ENCODE measurements at places on chromosomes 12 and 14.

DNA sequence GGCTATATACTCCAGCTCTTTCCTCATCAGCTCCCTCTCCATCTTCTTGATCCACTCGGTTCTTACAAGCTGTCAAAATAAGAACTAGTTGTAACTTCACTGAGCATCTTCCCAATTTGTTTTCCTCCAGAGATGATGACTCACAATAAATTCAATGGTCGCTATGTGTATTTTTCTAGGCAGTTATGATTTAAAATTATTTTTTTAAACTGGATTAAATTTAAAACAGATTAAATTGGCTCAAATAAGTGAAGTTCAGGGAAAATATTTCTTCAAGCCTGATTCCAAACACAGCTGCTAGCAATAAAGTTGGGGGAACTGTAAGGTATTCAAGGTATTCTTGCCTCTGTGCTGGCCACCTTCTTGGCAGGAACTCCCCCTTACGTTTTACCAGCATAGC, 717.7 kb upstream of the USP15 start:
- no peak for DNase-seq

DNA sequence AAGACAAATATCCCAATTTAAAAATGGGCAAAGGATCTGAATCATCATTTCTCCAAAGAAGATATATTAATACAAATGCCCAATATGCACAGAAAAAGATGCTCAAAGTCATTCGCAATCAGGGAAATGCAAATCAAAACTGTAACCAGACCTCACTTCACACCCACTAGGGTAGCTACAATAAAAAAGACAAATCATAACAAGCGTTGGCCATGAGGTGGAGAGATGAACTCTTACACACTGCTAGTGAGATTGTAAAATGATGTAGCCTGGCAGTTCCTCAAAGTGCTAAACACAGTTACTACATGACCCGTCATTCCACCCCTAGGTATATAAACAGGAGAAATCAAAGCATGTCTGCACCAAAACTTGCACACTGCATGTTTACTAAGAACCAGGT, 30.4 kb downstream of the CDC42BPB start:
- no peak for DNase-seq

DNA sequence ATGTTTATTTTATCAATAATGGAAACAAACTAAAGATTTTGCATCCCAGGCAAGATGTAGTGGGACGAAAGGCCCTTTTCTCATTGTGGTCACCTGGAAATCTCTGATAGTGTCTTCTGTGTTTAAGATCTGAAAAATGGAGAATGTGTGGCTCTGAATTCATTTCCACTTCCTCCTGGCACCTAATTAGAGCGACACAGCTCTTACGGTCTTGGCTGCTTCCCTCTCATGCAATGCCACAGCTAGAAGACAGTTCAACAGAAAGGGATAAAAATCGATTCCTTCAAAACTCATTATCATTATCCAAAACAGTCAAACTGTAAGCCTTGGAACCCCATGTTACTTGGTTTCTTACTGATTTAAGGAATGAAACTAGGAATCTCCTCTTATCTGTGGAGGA, 9.3 kb downstream of the ST8SIA1 start:
- DNase-seq = no peak

DNA sequence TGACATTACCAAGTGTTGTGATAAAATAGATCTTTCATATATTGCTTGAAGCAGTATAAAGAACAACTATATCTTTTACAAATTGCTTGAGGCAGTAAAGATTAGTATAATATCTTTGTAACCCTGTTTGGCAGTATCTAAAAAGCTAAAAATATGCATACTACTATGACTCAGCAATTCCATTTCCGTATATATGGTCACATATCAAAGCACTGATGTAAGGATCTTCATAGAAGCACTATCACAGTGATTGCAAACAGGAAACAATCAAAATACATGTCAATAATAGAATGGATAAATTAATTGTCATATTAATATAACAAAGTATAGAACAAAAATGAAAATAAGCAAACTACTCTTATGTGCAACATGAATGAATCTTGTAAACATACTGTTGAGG, 158.4 kb upstream of the IGF1 start:
- DNase-seq = no peak

DNA sequence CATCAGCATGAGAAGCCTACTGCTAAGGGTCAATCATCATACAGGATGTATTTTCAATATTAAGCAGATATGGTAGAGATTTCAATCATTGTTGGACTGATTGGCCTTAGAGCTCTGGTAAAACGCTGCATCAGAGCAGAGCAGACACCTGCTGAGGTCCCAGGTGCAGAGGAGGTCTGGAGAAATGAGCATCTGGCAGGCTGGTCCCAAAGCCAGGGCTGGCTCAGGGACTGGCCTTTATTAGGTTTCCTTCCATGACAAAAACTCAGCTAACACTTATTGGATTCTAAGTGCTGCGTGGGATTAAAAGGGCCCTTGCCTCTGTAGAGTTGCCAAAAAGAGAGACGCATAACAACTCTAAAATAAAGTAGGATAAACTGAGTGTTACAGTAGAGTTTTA, 29.7 kb downstream of the AKAP6 start:
- no peak for DNase-seq

DNA sequence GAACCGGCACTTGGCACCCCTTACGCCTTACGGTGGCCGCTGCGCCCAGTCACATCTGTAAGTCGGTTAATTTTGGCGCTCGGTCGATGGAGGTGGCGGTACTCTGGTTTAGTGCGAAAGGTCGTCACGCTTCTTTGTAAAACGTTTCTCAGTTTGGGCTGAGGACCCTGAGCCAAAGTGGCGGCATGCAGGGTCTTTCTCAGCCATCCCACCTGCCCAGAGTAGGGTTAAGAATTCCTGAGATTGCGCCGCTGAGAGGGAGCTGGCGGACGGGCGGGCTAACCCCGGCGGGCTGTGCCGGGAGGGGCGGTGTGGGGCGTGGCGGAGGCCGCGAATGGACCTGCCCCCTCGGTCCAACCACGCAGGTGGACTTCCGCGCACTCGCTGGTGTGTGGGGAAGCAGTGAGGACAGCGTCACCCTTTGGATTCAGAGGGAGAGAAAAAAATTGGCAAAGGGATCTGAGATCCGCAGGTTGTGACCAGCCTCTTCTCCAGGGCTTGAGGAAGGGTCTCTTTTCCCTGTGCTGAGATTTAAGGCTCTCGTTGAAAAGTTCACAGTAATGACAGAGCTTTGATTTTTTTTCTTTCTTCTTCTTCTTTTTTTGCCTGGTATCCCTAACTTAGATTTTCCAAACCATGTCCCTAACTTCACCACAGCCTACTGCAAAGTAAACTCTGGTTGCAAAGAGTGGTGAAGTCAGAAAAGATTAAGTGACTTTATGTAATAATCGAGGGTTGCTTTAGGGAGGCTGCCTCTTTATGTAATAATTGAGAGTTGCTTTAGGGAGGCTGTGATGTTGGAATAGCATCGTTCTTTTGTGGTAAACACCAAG, 602 bp upstream of the FBXO33 start:
- peak; percentile 55 for DNase-seq

- DNase-seq = no peak
Measured at GRCh38 chr14:72172597-72172996, 240.4 kb downstream of the RGS6 start.

DNA sequence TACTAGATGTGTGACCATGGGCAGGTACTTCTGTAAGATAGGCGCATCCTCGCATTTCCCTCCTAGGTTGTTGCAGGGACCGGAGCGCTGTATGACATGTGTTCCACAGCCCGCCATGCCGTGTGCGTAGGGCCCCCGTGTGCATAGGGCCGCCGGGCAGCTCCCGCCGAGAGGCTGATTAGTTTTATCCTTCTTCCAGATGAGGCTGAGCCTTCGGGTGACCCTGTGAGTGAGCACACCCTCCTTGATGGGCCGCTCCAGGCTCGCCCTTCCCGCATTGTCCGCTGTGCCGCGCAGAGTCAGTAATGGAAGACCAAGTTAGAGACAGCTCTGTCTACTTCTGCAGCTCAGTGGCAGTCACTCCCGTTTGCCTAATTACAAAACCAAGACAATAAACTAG, 72.9 kb upstream of the DYNC1H1 start:
- DNase-seq = no peak

GRCh38 chr12:53103860-53104305, 597 bp downstream of the SOAT2 start:
- DNase-seq = no peak

GRCh38 chr12:93657071-93657470, 20.1 kb upstream of the CRADD start:
- DNase-seq = no peak

DNA sequence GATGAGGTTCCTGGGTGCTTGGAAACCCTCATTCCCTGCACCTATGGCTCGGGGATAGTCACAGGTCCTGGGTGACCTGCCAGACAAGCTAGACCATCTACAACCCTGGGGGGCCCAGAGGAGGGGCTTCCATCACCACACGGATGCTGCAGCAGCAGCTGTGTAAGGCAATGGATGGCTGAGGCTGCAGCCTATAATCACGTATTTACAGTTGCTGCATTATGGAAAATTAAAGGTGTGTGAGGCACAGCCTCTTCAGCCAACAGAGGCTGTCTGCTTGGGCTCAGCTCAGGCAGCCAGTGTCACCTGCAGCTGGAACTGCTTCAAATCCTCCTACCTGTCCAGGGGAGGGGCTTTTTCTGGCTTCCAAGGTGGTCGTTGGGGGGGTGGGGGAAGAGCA, 268.1 kb downstream of the CACNA1C start:
- DNase-seq = no peak

- DNase-seq = no peak
Measured at GRCh38 chr12:116159175-116159574, 118.3 kb downstream of the MED13L start.

GRCh38 chr12:131085125-131085815, 131.6 kb downstream of the ADGRD1 start:
- DNase-seq = no peak

- DNase-seq = no peak
Measured at GRCh38 chr14:35992816-35993683, 166.9 kb downstream of the BRMS1L start.

- no peak for DNase-seq
Measured at GRCh38 chr14:52365071-52365470, 51.0 kb downstream of the PTGER2 start.

GRCh38 chr12:57066245-57066644, 12.3 kb downstream of the NEMP1 start:
- DNase-seq = no peak

GRCh38 chr14:75979648-75980565, 1.9 kb downstream of the TGFB3 start:
- DNase-seq = no peak

- no peak for DNase-seq
Measured at GRCh38 chr12:2485681-2486080, 309.1 kb upstream of the FKBP4 start.

- no peak for DNase-seq
Measured at GRCh38 chr12:95413576-95413975, 60.4 kb upstream of the METAP2 start.

DNA sequence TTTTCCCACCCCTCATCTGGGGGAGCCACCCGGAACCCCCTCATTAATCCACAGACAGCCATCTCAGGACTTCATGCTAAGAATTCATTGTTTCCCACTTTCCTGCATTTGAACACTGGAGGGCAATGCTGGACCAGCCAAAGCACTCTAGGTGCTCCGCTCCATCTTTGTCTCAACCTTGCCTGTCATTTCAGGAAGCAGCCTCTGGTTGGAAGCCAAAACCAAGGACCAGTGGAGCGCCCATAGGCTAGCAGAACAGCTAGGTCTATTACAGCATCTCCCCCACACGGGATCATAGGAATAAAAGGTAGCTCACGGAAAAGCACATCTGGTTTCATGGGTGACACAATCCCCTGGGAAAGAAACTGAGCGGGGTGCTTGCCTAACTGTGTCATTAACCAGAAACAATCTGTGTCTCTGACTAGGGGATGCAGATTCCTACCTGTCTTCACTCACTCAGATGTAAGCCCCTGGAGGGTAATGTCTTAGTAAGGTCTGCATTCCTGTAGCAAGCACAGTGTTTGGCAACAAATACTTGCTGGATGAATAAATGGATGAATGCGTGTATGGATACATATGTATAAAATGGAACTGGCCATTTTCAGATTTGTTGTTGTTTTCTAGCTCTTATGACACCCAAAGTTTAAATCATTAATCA, 197.0 kb downstream of the DAD1 start:
- no peak for DNase-seq

DNA sequence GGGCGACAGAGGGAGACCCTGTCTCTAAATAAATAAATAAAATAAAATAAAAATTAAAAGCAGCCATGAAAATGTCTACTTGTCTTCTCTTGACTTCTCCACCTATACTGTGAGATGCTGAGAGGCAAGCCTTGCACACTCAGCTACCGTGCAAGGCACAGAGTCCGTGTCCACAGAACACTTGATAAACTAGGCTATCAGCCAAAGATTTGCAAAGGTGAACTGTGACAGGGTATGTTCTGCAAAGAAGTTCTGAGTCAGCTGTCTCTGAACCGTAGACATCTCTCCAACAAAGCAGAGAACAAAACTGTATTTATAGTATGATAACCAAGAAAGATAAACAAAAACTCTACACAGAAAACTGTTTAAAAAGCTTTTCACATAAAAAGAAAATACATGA, 35.5 kb downstream of the STXBP6 start:
- DNase-seq = no peak

GRCh38 chr14:48274826-48275225, 599.4 kb upstream of the MDGA2 start:
- DNase-seq = no peak

DNA sequence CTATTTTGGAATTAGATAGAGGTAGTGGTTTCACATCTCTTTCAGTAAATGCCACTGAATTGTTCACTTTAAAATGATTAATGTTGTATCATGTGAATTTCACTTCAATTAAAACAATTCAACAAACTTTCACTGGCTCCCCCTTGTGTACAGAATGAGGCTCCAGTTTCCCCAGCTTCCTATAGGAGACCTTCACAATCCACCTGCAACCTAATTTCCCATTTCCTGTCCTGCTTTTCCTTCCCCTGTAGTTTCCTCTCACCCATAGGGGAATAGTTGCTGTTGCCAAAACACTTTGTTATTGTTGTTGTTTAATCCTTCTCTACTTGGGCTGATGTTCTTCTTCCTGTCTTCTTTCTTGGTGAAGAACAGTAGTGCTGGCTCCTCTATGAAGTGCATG, 59.8 kb downstream of the NPAS3 start:
- no peak for DNase-seq

DNA sequence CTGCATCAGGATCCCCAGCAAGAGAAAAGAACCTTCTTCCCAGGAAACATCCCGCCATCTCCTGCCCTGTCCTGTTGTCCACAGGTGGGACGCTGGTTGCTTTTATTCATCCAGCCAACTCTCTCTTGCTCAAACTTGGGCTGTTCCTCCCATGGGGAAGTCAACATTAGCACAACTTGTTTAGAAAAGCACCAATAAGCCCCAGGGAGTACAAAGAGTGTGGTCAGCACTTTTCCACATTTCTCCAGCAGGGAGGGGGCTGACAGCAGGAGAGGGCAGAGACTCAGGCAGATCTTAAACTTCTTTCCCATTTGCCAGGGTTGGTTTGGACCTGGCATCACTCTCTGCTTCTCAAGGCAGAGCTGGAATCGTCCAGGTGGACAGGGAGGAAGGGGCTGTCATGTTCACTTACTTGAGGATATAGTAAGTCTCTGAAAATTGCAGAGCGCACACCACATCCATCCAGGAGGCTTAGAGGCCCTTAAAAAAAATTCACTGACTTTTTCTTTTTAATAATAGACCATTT, 74.9 kb downstream of the RBM19 start:
- DNase-seq = no peak

GRCh38 chr12:12024911-12025682, 45.6 kb upstream of the BCL2L14 start:
- no peak for DNase-seq
